Glomerular endothelial cell (primary cell): ENCODE measurements at places on chromosomes 4 and X.

DNA sequence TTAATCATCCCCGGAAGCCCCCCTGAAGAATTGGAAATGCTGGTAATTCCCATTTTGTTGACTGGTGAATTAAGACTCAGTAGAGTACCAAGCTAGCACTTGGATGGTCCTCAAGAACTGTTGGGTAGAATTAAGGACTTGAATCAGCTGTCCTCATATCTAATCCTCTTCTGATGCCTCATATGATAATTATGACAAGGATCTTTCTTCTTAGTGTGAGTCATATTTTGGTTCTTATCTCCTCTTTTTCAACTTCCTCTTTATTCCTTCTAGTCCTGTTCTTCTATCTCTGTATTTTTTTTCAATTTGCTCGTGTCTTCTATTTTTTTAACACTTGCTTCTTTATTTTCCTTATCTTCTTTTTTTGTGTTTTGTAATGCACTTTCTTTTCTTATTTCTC is 206.3 kb upstream of the ANXA3 start:
- no peak for DNase-seq

- DNase-seq = no peak
Measured at GRCh38 chr4:38857354-38858096, 908 bp upstream of the TLR6 start.

GRCh38 chr4:41631523-41631922 is 93.6 kb downstream of the LIMCH1 start:
- no peak for DNase-seq

DNA sequence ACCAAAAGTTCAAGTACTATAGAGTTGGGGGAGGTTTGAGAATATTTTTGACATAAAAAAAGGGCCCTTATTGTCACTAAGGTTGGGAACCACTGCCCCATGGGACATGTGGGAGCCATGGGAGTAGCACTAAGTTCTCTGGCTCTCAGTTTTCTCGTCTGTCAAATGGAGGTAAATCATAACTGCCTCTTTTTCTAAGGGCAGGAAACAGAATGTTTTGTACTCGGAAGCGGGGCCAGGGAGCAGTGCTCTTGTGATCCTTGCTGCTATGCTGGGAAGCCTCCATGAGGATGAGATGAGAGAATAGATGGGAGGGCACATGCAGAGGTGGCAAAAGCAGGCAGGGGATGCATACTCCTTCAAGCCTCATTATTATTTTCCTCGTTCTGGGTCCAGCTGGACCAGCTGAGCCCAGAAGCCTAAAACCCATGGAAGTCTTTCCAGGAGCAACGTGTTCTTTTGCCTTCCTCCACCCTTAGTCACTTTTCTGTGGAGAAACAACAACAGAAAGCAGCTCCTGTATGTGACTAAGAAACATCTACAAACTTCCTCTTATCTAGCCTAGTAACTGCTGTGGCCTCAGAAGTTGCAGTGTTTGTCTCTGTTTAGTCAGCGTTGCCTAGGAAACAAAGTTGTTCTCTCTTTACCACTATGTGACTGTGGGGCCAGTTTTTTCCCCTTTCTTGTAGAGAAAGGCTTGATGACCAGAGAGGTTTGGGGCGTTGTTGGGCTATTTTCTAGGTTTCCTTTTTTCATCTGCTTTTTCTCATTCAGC is 64.8 kb downstream of the TSC22D3 start:
- peak; percentile 80 for DNase-seq

DNA sequence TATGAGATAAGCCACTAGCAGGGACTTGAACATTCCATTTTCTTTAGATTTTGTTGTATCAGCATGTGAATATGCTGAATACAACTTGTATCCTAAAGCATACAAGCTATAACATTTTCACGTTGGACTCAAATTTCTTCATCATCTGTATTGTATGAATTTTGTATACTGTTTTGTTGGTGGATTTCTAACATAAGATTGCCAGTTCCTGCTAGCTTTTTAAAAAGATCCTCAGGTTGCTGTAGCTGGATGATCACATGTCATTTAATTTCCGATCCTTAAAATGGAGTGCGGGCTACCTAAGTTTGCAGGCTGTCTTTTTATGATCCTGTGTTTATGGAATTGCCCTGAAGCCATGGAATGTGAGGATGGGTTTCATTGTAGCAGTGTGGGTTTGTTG is 6.9 kb downstream of the PDLIM5 start:
- DNase-seq = no peak

- DNase-seq = no peak
Measured at GRCh38 chr4:8385611-8386010, 54.9 kb downstream of the ACOX3 start.

- no peak for DNase-seq
Measured at GRCh38 chrX:38513112-38513742, 48.1 kb upstream of the TSPAN7 start.

GRCh38 chr4:3437582-3437936 is 4.2 kb upstream of the HGFAC start:
- no peak for DNase-seq

GRCh38 chr4:20178902-20179576 is 72.7 kb upstream of the SLIT2 start:
- no peak for DNase-seq

DNA sequence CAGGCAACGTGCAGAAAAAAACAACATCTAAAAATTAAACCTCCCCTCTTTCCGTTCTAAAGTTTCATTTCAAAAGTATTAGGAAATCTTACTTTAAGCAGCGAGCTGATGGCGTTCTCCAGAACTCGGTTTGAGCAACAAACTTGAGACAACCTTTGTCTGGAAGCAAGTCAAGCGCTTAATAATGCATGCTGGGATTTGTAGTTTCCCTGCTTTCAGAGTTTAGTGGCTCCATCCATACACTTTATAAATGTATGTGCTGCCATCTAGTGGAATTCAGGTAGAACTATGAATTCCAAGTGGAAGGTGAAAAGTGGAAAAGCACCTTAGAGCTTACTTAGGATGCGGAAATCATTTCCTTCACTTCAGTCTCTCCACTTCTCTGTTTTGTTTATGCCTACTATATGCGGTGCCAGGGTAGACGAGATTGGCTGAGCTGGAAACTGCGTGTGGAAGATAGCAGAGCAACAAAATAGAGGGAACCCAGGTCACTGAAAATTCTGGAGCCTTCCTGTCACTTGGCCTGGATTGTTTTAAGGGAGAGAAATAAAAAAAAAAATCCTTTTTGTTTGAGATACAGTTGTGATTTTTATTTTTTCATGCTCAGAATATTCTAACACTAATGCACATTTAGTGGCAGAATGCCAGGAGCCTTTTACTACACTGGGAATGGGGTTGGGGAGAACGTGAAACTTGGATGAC is at the start of gene BDH2:
BDH2 (minus strand) TSS at position 144 of the 702 bp plus-strand sequence. CDS start 3,580 bp downstream, outside the sequence.
- DNase-seq = peak; percentile 90

DNA sequence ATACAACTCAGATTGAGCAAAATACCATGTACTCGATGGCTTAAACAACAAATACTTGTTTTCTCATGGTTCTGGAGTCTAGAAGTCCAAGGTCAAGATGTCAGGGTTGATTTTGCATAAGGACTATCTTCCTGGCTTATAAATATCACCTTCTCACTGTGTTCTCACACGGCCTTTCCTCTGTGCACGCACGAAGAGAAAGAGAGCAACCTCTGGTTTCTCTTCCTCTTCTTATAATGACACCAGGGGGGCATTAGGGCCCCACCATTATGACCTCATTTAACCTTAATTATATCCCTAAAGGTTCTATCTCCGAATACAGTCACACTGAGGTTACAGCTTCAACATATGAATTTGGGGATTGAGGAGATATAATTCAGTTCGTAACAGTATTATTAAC is 504.0 kb downstream of the MAGEE1 start:
- no peak for DNase-seq

- no peak for DNase-seq
Measured at GRCh38 chr4:166658585-166658984, 575.7 kb downstream of the SPOCK3 start.

GRCh38 chr4:108107729-108108382 is 60.9 kb downstream of the LEF1 start:
- DNase-seq = no peak

DNA sequence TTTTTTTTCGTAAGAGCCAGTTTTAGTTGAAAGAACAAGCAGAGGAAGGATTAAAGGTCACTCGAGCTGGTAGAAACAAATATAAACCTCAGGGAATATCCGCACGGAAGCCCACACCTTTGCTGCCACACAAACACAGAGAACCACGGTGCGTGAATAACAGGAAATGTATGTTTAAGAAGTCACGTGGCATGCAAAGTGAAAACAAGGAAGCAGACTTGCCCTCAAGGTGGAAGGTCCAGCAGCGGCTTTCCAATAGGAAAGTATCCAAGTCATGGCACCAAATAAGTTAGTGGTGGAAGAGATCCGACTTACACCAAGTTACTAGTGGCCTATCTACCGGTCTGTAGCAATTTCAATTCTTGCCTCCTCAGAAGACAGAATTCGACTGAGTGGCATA is 215.5 kb downstream of the HHIP start:
- DNase-seq = no peak

DNA sequence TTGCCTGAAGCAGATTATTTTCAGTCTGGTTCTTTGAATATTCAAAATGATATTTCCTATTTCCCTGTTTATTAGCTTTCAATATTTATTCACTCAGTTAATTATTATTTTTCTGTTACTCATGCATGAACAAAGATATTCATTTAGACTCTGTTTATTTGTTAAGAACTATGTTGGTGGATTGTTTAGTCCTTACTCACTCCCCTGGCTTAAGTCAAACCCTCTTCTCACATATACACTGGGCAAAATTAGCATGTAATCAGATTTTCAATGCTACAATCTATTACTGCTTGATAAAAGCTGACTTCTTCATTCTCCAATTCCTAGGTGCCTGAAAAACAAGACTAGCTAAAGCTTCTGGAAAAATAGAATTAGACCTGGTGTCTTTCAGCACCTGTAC is 335.8 kb downstream of the FAT4 start:
- DNase-seq = no peak

DNA sequence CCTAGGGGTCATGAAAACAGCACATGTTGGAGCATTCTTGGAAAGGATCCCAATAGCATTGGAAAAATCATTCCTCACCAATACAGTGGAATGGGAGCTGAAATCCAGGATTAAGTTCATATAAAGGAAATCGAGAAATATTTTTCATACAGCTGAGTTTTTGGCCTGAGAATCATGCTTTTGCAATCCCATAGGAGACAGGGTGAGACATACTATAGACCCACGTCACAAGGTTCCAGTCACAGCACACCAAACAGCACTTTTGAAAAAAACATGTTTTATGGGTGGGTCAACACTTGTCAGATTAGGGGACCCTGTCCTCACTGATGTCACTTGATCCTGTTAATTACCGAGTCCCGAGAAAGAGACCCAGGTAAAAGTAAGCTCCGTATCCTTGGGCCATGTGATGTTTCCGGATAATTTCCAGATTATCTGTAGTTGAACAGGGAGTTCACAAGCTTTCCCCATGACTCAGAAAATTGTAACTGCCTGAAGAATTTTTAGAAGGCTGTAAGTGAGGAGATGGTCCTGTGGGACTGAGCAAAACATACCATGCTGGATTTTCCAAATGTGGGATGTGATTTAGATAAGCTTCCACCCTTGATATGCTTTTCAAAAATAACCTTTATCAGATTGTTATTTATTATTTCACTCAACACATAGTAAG is 80.9 kb upstream of the TLR3 start:
- DNase-seq = no peak

- no peak for DNase-seq
Measured at GRCh38 chr4:151934766-151935165, 174.0 kb upstream of the GATB start.

GRCh38 chrX:11629593-11630211 is 36.0 kb downstream of the ARHGAP6 start:
- no peak for DNase-seq

- DNase-seq = no peak
Measured at GRCh38 chrX:5236749-5237148, 991.9 kb downstream of the NLGN4X start.

DNA sequence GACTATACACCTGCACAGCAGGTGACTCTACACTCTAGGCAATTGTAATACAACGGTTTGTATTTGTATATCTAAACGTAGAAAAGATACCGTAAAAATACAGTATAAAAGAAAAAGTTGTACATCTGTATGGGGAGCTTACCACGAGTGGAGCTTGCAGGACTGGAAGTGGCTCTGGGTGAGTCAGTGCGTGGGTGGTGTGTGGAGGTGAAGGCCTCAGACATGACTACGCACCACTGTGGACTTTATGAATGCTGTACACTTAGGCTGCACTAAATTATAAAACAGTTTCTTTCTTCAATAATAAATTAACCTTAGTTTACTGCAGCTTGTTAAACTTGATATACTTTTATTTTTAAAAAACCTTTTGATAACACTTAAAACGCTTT is 85.0 kb upstream of the FAT1 start:
- DNase-seq = no peak

GRCh38 chr4:83362492-83363329 is 28.1 kb upstream of the HPSE start:
- no peak for DNase-seq

GRCh38 chrX:135984791-135985156 is 461 bp upstream of the SLC9A6 start:
- DNase-seq = no peak

GRCh38 chr4:36914106-36914505 is 330.4 kb upstream of the NWD2 start:
- DNase-seq = no peak

GRCh38 chr4:104976262-104976661 is 170.4 kb upstream of the TET2 start:
- DNase-seq = no peak

- no peak for DNase-seq
Measured at GRCh38 chrX:123698979-123699520, 33.8 kb downstream of the THOC2 start.

- DNase-seq = peak; percentile 74
Measured at GRCh38 chr4:103008875-103009729, 10.4 kb downstream of the SLC9B1 start.

DNA sequence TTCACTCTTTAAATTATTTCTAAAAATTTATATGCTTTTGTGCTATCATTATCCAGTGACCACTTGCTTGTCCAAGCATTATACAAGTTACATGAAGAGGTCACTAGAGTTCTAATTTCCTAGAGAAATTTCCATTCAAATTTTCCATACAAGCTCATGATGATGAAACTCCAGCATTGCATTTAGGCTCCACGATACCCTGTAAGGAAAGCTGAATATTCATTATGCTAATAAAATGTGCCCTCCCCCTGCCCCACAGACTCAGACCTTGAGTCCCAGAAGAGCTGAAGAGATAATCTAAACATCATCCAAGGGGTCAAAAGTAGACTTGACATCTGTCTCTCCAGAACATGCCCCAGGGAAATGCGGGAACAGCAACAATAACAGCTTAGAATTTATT is 19.6 kb upstream of the FAM156A start:
- no peak for DNase-seq
